ENCODE measurements at places on chromosomes 4 and X.

DNA sequence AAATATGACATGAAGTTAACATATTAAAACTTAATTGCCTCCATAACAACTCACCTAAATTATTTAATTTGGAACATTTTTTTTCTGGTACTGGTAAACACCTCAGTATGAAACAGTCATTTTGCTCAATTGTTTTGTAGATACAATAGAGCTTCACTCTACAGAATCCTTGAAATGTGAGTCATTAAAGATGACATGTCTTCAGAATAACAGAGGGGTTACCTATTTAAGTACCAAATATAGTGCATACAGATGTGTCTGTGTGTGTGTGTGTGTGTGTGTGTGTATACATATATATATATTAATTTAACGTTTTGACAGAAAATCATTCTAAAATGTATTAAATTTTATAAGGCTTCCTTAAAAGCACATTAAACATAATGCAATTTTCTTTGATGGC, 297.6 kb downstream of the INPP4B start:
- no peak for DNase-seq

DNA sequence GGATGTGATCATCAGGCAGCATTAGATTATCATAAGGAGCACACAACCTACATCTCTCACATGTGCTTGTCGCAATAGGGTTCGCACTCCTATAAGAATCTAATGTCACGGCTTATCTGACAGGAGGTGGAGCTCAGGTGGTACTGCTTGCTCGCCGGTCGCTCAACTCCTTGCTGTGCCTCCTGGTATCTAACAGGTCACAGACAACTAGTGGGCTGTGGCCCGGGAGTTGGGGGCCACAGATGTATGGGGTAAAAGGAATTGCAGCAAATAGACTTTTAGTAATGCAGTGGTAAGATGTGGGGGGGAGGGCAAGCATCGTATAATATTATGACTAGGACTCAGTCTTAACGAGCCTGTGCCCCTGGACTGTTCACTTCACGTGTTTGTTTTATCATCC, 624.8 kb downstream of the CENPC start:
- no peak for DNase-seq

- DNase-seq: no peak
Observed at GRCh38 chr4:67884701-67885100, 899 bp upstream of the TMPRSS11D start.

DNA sequence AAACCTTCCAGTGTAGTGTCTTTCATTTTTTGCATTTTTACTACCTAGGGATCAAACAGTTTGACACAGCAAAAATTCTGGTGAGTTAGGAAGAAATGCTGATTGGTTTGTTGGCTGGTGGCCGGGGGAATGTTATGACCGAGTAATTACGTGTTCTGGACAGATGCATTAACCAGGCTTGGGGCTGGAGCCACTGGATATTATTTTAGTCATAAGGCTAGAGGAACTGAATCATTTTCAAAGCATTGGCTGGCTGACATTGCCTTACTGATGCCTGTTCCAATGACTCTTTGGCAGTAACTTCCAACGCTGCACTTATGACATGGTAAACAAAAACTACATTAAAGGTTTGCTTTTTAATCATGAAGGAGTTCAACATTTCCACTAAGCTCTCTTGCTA, 84.6 kb downstream of the FBXO8 start:
- DNase-seq: peak; percentile 85

- no peak for DNase-seq
Observed at GRCh38 chrX:66046612-66047235, 6.8 kb upstream of the VSIG4 start.
